ENCODE measurements at places on chromosomes 3 and 15.
A peak's percentile ranks its signal among the peaks of the same experiment; 100 is the strongest.

- no peak for DNase-seq
These were observed 2.8 kb upstream of the VILL start for GRCh38 chr3:37987751-37988179.

GRCh38 chr15:85706779-85707518 lies 87.8 kb downstream of the KLHL25 start:
- peak; percentile 38 for DNase-seq

- peak; percentile 17 for DNase-seq
These were observed at the start of gene DGKG for GRCh38 chr3:186361762-186362536. Gene DGKG, minus strand, starts transcription at chr3:186362234. Its CDS starts 41,775 bp downstream, at chr3:186320459.

DNA sequence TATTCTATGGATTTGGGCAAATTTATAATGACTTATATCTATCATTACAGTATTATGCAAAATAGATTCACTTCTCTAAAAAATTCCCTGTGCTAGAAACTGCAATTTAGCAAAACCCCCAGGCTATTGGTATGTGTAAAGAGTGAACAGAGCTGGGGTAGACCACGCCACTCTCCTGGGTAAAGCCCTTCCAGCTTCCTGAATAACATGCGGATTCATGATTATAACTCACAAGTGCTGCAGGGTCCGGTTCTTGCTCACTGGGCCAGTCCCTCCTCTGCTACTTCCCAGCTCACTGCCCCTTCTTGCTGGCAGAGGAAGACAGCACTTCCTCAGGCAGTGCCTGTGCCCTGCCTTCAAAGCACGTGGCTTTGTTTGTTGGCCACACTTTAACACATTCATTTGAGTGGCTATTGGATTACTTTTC lies 4.1 kb downstream of the CD80 start:
- DNase-seq = no peak

GRCh38 chr15:45441686-45442085 lies 63.3 kb upstream of the GATM start:
- DNase-seq = no peak

GRCh38 chr3:4950351-4950784 lies 28.9 kb upstream of the BHLHE40 start:
- no peak for DNase-seq

GRCh38 chr15:75063338-75063737 lies 39.9 kb downstream of the PPCDC start:
- DNase-seq = no peak
